Endothelial cell of umbilical vein (primary cell): ENCODE measurements at places on chromosomes 4 and X.

GRCh38 chr4:104979083-104979760, 167.5 kb upstream of the TET2 start:
- no peak for DNase-seq

- DNase-seq = no peak
Measured at GRCh38 chrX:133638285-133638684, 223.0 kb upstream of the GPC4 start.

GRCh38 chr4:3229964-3230363, 19.0 kb upstream of the MSANTD1 start:
- DNase-seq = no peak

DNA sequence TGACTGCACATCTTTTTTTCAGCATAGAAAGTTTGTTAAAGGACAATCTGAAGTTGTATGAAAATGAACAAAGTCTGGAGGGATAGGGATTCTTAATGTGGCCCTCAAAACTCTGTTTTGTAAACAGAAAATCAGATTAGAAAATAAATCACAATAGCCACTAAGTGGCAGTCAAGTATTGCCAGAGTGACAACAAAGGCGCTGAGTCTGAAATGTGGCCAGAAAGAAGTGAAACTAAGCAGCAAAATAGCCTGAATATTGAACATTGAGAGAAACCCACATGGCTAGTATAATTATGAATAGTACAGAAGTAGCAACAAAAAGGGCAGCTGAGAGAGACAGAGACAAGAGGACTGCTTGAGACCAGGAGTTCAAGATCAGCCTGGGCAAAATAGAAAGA, 81.1 kb upstream of the CT45A1 start:
- DNase-seq = no peak

DNA sequence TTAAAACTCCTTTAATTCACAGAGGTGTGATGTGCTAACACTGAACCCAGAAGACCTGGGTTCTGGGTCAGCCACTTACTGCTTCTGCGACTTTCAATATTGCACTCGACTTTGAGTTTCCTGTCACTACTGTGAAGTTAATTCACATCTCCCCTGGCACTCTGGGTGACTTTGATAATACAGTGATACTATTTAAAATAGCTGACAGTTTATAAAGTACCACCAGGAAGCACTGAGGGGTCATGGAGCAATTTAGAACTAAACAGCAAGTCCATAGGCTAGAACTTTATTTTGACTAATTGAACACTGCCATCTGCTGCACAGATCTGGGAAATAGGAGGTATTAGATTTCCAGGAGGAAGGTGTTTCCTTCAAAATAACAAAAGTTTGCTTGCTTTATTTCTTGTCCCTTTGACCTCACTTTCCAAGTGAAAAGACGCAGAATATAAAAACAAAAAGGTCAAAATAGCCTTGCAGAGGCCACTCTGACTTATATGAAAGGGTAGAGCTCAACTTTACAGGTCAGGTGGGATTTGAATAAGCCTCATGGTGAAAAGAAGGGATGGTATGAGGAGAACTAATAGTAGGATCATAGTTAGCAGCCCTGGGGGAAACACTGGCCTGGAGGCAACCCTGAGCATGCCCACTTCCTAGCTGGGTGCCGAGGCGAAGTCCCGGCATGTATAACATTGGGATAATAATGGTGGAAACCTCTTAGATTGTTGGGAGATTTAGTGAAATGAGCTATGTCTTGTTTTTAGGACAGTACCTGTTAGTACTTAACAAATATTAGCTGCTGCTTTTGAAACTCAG, 53.4 kb downstream of the ZNF518B start:
- DNase-seq = peak; percentile 60

GRCh38 chr4:76545226-76545884, 110.3 kb downstream of the SHROOM3 start:
- no peak for DNase-seq

- no peak for DNase-seq
Measured at GRCh38 chr4:70802928-70803580, 36.6 kb downstream of the GRSF1 start.

GRCh38 chrX:72203421-72203820, 21.9 kb downstream of the PIN4 start:
- DNase-seq = no peak

GRCh38 chrX:24314019-24314635, at the start of gene SUPT20HL2:
TSS of gene SUPT20HL2 (minus strand) at chrX:24314069. CDS start at chrX:24313315, 754 bp downstream.
- no peak for DNase-seq

- DNase-seq = no peak
Measured at GRCh38 chr4:2183394-2183793, 58.5 kb downstream of the HAUS3 start.

GRCh38 chr4:16883806-16884205, 14.6 kb downstream of the LDB2 start:
- DNase-seq = no peak

- peak; percentile 8 for DNase-seq
Measured at GRCh38 chrX:80876877-80877276, 67.2 kb upstream of the BRWD3 start.

- no peak for DNase-seq
Measured at GRCh38 chr4:73170518-73171198, 87.9 kb downstream of the ANKRD17 start.

- DNase-seq = no peak
Measured at GRCh38 chr4:172152284-172152683, 339.1 kb downstream of the GALNTL6 start.

DNA sequence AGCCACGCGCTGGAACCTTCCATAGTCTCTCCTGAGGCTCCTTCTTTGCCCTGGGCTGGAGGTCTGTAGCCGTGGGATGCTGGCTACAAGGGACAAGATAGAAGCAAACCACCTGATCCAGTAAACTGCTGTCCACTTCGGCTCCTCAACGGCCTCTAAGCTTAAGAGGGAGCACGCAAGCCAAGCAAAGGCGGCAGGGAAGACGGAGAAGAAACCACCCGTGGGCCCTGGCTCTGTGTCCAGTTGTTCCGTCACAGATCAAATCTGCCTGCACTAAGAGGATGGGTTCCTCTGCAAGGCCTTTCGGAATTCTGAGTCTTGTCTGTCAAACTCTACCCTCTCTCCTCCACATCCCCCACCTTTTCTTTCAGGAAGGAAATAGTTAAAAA, 401 bp upstream of the EDNRA start:
- DNase-seq = no peak

DNA sequence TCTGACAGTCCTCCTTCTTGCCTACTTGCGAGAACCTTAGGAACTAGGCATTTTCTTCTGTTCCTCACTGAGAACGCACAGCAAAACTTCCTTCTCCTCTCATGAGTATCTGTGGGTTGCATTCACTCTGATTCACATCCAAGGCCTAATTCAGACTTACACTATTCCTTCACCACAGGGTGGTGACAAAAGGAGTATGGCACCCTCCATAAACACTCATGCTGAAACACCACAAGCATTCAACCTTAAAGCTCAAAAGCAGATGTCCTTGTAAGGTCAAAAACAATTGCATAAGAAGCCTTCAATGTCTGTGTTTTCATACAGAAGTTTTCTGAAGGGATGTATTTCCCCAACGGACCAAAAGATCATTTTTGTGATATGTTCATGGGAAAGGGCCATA, 147.3 kb downstream of the CORIN start:
- DNase-seq = no peak

- peak; percentile 73 for DNase-seq
Measured at GRCh38 chr4:133151691-133152329, 2.7 kb downstream of the PCDH10 start.

- peak; percentile 67 for DNase-seq
Measured at GRCh38 chr4:112147697-112148096, 2.4 kb downstream of the FAM241A start.

DNA sequence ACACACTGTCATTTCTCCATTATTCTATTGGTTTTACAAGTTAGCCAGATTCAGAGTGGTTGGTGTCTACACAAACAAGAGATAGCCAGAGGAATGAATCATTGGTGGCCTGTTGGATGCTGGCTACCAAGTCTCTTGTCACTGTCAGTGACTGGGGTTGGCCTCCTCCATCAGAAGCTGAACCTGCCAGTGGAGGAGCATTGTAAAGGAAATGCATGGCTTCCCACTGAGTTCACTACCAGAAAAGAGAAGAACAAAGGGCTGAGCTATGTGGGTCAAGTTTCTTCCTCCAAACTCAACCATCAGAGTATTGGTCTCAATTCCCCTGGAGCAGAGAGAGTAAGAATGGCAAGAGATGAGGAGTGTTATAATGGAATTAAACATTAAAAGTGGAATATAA, 26.5 kb upstream of the ANKRD50 start:
- no peak for DNase-seq

DNA sequence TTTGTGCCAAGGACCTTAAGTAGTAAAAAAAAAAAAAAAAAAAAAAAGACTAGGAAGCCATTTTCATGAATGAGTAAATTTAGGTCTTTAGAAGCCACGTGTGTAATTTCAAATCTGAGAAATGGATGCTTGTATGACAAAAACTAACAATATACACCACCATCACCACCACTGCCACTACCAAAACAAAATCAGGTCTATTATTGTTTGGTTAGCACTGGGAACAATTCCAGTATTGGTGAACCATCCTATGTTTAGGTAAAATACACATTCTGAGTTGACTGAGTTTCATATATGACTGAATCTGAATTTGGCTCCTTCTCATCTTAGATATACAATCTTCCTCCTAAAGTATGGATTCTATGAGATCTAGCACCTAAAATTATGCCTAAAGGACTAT, 8.8 kb upstream of the TMSB4X start:
- DNase-seq = no peak

DNA sequence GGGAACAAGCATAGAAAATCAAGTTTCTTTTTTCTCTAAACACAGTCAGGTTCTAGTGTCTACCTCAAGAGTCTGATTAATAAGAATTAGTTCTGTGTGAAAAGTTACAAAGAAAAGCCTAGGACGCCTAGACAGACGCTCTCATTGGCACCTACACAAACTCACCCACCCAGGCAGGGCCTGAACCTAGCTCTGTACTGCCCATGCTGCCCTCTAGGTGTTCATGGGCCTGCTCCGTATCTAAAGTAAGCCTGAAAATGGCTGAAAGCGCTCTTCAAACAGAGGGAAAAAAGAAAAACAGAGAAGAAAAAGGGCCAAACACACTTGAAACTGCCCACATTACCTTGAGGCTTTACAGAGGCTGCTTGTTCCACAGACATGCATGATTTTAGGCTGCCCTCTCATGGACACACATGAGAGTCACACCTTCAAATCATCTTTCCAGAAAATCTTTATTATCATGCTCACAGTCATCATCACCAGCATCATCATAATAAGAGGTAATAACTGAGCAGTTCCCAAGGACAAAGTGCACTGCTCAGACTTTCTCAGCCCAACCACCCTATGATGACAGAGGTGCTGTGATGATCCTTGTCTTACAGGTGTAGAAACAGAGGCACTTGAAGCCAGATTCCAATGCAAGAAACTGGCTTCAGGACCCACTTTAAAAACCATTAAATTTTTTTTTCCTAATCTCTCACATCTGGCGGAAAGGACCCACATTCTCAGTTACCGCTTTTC, 49.6 kb downstream of the MAP7D2 start:
- peak; percentile 11 for DNase-seq

DNA sequence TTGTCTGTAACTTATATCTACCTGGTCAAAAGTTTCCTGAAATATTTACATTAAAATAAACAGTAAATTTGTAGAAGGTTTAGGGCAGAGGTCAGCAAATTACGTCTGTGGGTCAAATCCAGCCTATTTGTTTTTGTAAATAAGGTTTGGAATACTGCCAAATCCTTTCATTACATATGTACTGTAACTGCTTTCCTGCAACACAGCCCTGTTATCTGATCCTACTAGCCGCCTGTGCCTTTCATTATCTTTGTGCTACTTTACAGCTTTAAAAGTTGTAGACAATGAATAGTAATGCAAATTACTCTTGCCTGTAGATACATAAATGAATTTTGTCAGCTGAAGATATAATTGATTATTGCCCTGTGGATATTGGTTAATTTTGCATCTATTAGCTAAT, 369.6 kb upstream of the SLC7A11 start:
- DNase-seq = no peak

- no peak for DNase-seq
Measured at GRCh38 chr4:5267408-5267807, 216.1 kb downstream of the STK32B start.

DNA sequence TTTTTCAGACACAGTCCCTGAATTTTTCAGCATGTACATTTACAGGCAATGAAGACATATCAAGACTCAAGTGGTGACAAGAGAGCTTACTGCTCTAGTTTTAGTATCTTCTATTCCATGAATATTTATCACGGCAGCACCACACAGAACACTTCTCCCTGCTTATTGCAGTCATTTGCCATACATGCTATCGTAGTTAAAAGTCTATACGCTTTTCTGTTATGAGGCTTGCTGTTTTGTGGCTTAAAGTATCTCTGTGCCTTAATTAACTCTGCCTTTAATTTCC, 65.4 kb upstream of the GK2 start:
- DNase-seq = no peak

GRCh38 chr4:76984788-76985211, 35.2 kb downstream of the SEPTIN11 start:
- peak; percentile 77 for DNase-seq

GRCh38 chr4:167578906-167579305, 344.6 kb upstream of the SPOCK3 start:
- no peak for DNase-seq

DNA sequence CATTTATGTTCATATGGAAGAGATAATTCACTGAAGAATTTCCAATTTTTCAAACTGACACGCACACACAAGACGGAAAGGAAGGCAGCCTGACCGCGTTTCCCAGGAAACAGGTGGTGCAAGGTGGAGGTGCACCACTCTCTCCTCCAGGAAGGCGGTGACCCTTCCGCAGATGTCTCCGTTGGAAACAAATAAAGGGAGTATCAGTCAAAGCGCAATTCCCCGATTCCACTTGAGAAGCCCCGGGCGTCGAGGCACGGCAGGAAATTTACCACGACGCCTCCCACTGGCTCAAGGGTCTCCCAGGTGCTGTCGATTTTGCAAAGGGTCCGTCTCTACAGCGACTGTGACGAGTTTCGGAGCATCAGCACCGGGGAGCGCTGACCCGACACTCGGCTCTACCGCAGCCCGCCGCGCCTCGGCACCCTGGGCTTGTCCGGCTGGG, 770 bp upstream of the TIGD2 start:
- no peak for DNase-seq

GRCh38 chr4:36533944-36534343, 252.5 kb downstream of the DTHD1 start:
- DNase-seq = no peak

GRCh38 chr4:98470831-98471230, 187.6 kb downstream of the TSPAN5 start:
- no peak for DNase-seq

DNA sequence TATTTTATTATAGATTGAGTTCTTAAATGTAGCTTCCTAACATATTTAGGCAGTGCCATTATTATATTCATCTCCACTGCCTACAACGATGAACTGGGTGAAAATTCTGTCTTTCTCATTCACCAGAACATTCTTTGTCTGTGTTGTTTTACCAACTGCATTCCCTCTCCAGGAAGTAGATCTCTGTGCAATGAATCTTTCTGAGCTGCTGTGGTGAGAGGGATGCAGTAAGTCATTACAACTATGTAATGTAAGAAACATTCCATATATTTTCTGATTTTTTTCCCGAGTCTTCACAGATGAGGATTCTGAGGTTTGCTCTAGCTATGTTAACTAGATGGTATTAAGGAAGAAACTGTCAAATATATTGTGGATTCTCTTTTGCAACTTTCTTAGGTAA, 811.9 kb upstream of the PCDH7 start:
- DNase-seq = no peak

GRCh38 chrX:9420275-9421265, 44.3 kb upstream of the TBL1X start:
- peak; percentile 1 for DNase-seq
